ENCODE measurements at places on chromosomes 7 and 10.

GRCh38 chr7:102390697-102391484 lies 5.3 kb upstream of the PRKRIP1 start:
- no peak for DNase-seq

DNA sequence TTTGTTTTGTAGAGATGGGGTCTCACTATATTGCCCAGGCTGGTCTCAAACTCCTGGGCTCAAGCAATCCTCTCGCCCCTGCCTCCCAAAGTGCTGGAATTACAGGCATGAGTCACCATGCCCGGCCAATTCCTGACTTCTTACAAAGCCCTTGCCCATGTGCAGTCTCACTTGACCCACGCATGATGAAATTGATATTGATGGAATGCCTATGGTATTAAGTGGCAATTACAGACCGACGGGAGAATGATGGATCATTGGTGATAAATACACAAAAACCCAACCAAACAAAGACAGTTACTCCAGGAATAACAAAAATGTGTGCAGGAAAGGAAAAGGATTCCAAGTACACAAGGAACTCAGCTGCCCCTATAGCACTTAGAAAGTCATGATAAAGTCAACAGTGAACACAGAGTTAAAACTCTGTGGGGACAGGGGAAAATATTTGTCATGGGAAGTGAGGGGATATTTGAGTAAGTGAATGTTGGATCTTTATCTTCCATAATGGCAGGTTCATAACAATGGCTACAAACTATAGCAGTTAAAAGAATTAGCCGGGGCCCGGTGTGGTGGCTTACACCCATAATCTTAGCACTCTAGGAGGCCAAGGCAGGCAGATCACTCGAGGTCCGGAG lies 21.6 kb downstream of the HIP1 start:
- DNase-seq, result no peak

DNA sequence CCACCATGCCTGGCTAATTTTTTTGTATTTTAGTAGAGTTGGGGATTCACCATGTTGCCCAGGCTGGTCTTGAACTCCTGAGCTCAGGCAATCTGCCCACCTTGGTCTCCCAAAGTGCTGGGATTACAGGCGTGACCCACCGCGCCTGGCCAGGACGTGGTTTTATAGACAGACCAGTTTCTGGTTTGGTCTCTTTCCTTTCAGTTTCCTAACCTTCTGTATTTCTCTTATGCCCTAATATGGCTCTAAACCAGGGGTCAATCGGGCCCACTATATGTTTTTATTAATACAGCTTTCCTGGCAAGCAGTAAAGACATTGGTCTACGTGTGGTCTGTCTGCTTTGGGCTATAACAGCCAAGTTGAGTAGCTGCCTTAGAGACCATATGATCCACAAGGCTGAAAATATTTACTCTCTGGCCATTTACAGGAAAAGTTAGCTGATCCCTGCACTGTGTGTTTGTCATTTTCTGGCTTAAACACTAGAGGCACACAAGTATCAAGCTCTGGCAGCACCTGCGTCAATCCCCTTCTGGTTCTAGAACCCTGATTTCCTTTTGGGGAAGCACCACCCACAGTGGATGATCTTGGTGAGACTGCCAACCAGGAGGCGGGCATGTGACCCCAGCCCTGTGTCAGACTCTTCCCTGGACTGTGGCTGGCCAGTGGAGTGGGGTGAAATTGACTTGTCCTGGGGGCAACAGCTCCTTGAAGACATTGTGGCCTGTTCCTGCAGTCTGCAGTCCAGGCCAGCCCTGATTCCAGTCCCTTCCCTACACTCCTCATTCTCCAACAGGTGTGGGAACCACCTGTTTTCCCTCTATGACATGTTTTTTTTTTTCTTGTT lies 497.2 kb downstream of the PLXNA4 start:
- no peak for DNase-seq

DNA sequence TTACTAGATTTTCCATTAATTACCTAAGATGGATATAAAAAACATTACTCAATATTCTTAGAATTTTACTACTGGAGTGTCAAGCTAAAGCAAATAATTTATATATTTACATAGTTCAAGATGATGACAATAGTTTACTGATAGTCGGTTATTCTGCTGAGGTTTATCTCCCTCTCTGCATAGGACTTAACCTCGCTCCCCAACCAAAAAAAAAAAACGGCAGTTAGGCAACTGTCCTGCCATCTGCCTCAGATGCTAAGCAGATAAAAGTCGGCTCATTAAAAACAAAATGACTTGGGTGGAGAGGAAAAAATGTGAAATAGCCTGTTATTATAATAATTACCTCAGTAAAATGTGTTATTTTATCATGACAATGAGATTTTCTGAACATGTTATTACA lies 14.0 kb upstream of the ITGB8 start:
- no peak for DNase-seq

DNA sequence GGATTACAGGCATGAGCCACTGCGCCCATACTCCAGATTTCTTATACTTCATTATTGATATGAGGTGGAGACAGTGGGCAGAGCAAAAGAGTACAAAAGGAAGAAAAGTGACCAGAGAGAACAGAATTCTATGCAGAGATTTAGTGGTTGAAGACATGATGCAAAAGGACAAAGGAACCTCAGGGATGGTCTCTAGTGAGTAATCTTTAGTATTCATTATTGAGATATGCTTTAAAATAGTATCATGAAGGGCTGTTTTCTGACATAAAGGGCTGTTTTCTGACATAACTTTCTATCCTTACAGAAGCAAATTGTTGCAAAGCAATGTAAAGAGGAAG lies 81.2 kb upstream of the OIT3 start:
- DNase-seq, result no peak

DNA sequence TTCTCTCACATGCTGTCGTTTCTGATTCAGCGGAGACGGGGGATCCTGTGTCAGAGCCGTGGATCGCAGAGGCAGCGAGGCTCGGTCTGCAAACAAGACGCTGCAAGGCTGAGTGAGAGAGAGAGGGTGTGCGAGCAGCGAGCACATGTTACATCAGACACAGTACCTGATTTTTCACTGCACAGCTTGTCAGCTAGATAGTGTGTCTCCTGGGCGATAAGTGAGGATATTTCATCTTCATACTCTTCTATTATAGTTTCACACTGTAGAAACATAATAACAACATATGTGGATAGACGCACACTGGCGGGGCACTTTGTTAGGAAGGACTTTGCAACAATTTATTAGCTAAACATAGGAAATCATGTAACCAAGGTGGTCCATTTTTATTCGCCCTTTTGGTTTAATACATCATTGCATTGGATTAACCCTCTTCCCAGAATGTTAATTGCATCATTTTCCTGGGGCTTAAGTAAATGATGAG lies 39.5 kb downstream of the CNPY1 start:
- DNase-seq, result no peak

GRCh38 chr7:48703466-48703865 lies 220.9 kb upstream of the CDC14C start:
- DNase-seq, result no peak

- no peak for DNase-seq
Observed at GRCh38 chr10:125085258-125086054, 74.9 kb downstream of the CTBP2 start.

DNA sequence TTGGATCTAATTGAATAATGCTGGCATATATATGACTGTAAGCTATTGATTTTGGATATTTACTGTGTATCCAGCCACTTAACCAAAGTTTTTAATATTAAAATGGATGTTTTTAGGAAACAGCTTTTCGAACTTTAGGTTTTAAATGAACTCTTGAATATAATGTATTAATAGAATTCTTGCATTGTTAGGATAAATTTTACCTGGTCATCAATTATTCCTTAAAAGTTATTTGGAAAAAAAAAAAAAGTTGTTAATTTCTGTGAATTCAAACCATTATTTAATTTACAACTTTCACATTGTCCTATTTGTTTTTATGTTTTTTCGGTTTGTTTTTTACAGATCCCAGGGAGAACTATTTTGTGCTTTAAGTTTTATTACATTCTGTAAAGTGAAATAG lies 9.8 kb downstream of the TMEM209 start:
- DNase-seq, result no peak

- DNase-seq, result no peak
Observed at GRCh38 chr7:123749537-123749857, 694 bp upstream of the WASL start.

Data from GM18507 (cell line).